ENCODE measurements at places on chromosomes 4 and X.

GRCh38 chrX:121146059-121146628 lies 98.7 kb downstream of the GLUD2 start:
- DNase-seq: no peak

DNA sequence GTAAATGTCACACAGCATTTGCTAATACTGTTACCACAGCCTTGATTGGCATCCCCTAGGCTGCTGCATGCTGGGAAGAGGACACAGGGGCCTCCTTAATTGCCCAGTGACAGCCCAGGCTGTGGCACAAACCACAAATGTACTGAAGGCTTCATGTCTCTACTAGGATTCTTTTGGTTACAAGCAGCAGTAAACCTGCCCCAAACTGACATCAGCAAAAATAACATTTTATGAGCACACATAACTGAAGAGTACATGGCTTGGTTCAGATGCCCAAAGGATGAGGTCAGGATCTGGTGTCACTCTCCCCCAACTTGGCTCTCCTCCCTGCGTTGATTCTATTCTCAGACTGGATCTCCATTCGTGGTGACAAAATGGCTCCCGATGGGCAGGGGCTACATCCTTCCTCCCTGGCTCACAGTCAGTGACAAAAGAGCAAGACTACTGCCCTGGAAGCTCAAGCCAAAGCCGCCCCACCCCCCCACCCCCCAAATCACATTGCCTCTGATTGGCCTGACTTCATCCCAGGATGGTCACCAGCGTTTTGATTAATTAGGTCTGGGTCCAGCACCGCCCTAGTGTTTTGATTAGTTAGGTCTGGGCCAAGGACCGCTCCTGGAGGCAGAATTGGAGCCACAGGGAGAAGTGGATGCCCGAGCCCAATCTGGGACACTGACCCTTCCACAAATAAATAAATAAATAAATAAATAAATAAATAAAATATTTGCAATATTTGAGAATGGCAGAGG lies 180.5 kb upstream of the RBPJ start:
- DNase-seq: no peak

DNA sequence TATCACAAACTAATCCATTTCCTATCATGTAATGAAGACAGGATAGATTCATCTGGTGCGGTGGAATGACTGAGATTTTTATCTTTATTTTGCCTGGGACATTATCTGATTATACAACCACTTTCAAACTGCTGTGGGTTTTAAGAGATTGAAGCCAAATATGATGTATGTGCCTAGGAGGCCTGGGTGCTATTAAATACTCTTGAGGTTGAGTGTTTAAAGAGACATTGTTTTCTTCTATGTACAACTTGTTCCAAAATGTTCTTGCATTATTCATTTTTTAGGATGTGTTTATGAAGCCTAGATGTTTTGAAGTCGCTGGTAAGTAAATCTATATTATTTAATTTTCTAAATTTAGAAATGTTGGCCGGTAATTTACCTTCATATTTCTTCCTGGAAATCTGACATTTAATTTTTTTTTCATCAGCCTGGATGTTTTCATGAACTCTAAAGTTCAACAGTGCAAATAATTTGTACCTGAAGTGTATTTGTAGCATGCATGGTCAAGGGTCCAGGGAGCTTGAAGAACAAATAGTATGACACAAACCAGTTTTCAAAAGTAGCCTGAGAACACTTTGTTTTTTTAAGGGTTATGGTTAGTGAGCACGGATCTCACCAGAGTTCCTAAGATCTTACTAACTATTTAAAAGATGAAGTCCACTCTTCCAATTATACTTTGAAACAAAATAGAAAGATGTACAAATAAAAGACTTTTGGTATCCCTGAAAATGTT lies 72.8 kb upstream of the ATP8A1 start:
- no peak for DNase-seq

DNA sequence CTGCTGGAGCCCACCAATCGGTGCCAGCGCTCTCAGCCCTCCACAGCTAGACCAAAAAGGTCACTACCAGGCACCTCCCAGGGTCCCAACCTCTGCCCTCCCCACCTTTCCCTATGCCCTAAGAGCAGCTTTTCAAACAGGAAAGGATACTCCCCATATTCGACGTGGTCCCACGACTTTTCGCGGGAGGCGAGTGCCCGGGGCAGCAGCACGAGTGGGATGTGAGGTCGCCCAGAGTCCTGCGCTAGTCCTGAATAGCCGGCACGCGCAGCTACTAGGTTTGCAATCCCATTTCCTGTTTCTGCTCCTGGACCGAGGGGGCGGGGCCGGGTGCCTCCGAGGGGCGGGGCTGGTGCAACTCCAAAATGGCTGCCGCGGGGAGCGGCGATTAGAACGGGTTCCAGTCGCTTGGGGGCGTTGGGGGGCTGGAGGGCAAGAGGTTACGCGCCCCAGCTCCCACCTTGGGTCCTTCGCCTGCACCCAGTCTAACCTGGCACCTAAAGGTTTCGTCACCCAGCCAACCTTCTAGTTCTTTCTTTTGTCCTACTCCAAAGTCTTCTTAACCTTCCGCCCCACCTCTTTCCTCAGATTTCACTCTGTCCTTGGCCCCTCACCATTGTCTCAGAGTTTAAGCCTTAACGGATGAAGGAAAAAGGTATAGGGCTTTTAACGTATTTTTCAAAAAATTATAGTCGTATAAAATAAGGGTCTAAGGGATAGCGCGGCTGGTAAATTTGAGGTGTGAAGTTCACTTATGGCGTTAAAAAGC lies 85.0 kb upstream of the TENT5D start:
- peak; percentile 67 for DNase-seq

- DNase-seq: no peak
Measured at GRCh38 chrX:30373479-30373878, 64.3 kb upstream of the NR0B1 start.

DNA sequence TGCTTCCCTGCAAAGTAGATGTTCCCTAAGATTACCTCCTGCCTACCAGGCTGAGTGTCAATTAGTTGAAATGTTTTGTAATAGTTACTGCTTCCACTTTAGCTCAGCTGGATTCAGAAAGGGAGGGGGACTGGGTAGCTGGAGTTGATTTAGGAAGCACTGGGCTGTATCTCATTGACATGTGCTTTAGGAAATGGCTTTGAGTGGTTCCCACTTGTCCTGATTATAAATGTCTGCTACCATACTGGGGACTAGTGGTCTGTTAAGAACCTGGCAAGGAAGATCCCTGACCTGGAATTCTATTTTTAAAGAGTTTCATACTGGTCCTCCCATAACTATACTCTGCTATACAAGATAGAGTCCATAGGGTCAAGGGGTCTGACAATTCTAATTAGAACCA lies 363.9 kb upstream of the PPP1R2C start:
- no peak for DNase-seq

GRCh38 chr4:67152976-67153375 lies 392.3 kb downstream of the CENPC start:
- DNase-seq: no peak

- no peak for DNase-seq
Measured at GRCh38 chr4:155809835-155810234, 51.0 kb downstream of the GUCY1B1 start.

DNA sequence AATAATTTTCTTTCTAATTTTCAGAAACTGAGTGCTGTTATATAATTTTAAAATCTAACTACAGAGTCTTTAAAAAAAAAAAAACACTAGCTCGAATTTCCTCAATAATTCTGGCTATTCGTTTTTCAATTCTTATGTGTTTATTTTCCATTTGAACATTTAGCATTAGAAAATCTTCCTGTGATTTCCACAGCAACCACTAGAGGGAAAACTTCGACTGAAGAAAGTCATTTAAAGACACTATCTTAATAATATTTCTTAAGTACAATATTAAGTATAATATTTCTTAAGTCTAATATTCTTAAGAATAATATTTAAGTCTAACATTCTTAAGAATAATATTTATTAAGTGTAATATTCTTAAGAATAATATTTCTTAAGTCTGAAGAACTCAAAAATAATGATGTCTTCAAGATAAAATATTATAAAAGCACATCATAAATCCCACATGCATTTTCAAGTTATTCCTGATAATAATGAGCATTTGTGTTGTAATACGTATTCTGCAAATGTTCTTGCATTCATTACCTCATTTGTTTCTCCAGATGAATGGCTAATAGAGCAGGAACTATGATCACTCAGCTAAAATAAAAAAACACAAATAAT lies 118.4 kb upstream of the WDR17 start:
- no peak for DNase-seq

- no peak for DNase-seq
Measured at GRCh38 chrX:136856551-136856950, 24.0 kb downstream of the RBMX start.

GRCh38 chrX:129696463-129697155 lies 41.9 kb upstream of the APLN start:
- DNase-seq: no peak

DNA sequence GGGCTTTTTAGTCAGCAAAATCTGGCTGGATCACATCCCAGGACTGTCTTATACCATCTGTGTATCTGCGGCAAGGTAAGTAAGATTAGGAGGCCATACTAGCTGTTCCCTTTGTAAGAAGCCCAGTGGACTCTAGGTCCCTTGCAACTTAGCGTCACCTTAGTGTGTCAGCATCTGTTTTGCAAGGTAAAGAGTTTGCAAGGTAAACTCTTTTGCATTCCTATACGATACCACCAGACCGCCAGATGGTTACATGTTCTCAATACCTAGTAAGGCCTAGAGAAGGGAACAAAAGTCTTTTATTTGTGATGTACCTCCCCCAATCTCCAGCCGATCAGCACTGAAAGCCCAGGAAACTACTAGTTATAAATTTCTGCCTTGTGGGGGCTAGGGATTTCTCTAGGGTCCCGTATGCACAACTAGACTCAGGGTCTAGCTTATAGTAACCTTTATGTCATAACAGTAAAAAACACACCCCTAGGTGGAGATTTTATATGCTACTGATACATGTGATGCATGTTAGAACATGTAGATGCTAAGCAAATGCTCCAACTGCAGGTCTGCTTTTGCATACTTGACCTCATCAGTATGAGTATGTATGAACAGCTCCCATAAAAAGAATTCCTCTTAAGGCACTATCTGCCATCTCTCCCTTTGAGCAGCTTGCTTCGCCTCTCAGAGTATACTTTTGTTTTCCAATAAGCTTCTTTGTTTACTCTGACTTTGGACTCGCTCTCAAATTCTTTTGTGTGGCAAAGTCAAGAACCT lies 78.4 kb downstream of the KCNIP4 start:
- DNase-seq: no peak

DNA sequence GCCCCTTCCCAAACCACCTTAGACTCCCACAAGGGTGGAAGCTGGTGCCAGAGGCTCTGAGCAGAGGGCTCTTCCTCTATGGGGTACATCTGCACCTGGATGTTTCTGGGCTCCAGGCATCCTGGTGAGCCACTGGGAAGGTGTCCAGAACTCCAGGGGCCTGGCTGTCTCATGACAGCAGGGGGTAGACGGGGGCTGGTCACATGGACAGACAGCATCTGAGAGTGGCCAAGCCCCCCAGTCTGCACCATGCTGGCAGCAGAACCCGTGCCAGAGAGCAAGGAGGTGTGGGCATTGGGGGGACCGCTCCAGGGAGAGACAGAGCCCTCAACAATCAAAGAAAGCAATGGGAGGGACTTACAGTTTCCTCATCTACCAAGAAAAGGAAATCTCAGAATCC lies 39.5 kb downstream of the ZFYVE28 start:
- DNase-seq: no peak

GRCh38 chr4:55561889-55562288 lies 15.2 kb upstream of the CLOCK start:
- no peak for DNase-seq

DNA sequence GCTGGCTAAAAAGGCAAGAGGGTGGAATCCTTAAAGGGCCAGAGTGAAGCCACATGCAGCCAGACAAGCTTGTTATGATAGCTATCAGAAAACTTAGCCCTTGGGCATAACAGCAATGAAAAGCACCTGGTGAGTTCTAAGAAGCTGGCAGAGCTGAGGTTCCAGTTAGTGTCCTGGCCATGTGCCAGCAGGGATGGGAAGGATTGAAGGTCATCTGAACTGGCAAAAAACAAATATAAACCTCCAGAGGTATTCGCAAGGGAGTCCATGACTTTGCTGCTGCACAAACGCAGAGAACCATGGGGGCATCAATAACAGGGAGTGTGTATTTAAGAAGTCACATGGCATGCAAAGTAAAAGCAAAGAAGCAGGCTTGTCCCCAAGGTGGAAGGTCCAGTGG lies 208.9 kb downstream of the FAM47A start:
- no peak for DNase-seq

DNA sequence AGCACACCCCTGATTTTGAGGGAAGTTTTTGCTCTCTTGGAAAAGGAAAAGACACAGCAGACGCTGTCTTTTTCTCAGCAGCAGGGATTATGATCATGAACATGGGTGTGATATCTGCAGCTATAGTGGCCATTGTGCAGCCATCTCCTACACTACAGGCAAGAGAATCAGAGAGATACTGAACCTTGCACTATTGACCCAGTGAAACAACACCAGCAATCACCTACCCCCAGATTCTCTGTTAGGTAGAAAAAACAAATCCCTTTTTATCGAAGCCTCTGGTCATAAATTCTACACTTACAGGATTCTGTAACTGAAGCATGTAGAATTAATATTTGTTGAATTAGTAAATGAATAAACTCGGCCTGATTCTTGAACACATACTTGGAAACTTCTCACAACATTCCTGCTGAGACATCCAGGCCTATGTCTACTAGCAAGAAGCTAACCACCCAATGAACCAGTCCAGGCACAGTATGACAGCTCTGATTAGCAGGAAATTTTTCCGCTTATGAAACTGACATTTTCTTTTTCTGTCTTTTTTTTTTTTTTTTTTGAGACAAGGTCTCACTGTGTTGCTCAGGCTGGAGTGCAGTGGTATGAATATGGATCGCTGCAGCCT lies 5.0 kb upstream of the AFAP1 start:
- no peak for DNase-seq

DNA sequence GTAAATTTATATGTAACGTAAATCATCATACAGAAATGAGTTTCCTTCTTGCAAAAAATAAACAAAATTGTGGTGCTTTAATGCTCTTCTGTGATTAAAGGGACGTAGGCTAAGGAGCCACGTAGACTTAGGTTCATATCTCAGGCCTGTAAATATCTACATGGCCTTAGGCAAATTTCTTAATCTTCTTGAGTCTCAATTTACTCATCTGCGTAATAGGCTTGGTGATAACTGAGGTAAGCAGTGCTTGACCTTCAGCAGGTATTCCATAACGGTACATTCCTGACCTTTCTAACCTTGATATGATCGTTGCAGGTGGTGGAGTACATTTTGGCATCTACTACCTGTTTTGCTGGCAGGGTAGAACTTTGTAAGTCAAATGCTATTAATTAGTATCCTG lies 65.2 kb upstream of the TLR3 start:
- no peak for DNase-seq

DNA sequence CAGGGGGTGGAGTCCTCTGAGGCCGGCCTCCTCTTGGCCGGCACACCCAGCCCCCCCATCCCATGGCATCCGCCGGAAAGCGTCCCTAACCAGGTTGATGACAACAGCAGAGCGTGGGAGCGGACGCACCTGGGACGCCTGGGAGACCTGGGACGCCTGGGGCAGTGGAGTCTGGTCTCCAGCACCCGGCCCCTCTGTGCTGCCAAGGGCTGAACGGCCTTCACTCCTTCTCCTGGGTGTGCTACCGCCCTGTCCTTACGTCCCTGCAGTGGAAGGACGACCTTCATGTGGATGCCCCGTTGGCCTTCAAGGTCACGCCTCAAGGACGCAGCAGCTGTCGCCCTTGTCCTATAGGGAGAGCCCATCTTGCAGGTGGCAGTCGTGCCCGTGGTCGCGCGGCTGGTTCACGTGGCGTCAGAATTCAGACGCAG lies 26.9 kb downstream of the NKX1-1 start:
- DNase-seq: no peak

All from Peyer's patch (tissue), 4 donors.